ENCODE measurements at places on chromosomes 13 and 19.

- DNase-seq, result no peak
Observed at GRCh38 chr13:102380012-102380411, 21.8 kb downstream of the FGF14 start.

- DNase-seq, result no peak
Observed at GRCh38 chr13:50322006-50322405, 306.8 kb downstream of the KCNRG start.

DNA sequence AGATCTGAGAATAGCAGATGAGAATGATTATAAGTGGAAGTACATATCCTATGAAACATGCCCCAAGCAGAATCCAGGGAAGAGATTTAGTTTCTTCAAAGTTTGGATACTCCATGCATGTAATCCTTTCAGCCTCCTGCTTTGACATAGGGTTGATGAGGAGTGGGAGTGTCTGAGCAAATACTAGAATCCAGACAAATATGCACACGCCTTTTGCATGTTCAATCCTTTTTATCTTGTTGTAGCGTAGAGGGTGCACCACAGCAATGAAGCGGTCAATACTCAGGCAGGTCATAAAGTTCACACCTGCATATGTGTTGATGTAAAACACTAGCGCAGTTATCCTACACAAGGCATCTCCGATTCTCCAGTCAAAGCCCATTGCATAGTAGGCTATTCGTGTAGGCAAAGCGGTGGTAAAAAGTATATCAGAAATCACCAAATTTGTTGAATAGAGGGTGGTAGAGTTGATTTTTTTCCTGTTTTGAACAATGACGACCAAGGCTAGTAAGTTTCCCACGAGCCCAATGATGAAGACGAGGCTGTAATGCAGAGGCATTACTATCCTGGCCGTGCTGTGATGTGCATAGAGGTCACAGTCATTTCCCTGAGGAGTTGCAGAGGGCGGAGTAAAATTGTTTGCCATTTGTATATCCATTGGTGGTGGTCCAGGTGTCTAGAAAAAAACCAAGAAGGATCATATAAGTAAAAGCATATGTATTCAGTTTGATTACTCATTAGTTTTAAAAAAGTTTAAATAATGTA is 11.5 kb downstream of the GPR183 start:
- DNase-seq, result no peak

DNA sequence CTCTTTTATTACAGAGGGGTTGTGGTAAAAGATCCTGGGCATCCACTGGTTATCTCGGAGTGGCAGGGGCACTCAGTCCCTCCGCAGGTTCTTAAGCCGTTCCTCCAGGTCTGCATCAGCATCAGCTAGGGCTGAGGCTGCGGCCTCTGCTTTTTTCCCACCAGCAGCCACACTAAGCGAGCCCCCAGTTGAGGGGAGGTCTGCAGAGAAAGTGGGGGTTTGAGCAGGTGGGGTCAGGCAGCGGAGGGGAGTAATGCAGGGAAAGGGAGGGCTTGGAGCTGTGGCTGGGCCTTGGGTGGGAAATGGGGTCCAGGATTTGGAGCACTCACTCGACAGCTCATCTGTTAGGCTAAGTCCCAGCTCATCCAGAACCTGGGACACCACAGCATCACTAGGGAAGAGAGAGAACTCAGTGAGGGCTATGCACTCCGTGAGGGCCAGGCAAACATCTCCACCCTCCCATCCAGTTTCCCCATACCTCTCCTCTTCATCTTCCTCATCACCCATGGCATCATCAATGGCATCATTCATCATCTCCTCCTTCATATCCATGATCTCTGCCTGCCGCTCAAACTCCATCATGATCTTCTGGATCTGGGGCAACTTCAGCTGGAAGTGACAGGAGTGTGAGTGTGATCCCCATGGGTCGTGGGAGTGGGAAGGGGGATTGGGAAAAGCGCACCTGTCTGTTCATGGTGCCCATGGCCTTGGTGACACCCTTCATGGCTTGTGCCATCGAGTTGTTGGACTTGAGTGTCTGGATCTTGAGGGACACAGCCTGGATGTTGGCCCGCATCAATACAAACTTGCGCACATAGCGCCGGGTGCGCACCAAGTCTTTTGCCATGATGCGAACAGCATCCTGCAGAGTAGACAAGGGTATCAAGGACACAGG is 3.1 kb downstream of the CHMP2A start:
- no peak for DNase-seq

DNA sequence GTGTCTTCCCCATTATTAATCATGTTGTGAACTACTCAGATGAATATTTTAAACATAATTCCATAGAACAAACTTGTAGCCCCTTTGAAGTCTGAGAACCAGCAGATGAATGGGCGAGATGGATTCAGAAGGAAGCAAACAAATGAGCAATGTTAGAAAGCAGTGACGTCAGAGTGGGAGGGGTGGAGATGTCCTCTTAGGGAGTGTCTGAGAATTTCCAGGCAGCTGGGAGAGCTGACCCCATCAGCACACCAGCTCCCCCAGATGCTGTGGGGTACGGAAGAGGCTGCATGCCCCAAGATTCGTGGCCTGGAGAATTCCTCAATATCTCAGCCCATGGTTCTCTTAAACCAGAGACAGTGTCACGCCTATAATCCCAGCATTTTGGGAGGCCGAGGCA is 68.6 kb downstream of the DPF1 start:
- no peak for DNase-seq

- DNase-seq, result no peak
Observed at GRCh38 chr13:24050292-24050711, 110.2 kb upstream of the SPATA13 start.

GRCh38 chr13:80533175-80533574 is 192.2 kb upstream of the SPRY2 start:
- DNase-seq, result no peak

DNA sequence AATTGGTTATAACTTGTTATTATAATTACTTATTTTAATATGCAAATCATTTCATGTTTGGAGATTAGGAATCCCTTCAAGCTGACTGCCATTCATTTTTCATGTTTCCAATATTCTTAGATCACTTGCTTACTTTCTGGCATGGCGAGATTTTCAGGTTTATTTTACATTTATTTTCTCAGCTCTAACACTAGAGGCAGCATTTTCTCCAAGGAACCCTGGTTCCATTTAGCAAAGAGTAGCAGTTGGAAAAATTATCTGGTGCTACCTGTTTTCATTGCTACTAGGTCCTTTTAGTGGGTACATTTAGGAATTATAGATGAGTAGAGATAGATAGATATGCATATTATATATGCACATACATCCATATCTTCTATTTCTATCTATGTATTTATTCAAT is 90.9 kb upstream of the TRPC4 start:
- no peak for DNase-seq

DNA sequence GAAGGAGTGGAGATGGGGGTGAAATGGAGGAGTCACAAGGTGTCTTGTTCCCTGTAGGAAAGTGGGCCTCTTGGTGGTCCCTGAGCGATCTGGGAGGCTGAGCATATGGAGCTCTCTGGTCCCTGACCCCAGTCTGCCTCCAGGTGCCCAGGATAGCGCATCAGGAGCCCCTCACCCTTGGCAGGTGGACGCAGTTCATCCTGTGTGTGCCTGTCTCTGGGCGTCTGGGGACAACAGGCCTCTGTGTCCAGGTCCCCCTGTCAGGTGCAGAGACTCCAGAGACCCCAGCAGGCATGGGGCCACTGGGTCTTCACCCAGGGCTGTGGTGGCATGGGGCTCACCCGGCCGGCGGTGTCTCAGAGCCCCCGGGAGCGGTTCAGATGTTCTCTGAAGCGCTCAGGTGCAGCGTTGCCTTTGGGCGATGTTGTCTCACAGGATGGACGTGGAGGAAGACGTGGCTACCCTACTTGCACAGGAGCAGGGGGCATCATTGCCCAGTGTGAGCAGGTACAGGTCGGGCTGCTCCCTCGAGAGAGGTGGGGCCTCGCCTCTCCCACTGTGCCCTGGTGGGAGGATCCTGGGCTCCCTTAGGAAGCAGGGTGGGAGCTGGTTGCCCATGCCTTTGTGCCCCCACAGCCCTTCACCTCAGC is 58.1 kb upstream of the TPM4 start:
- no peak for DNase-seq

Data from GM12892 (cell line).